ENCODE measurements at places on chromosomes 5 and 9.

DNA sequence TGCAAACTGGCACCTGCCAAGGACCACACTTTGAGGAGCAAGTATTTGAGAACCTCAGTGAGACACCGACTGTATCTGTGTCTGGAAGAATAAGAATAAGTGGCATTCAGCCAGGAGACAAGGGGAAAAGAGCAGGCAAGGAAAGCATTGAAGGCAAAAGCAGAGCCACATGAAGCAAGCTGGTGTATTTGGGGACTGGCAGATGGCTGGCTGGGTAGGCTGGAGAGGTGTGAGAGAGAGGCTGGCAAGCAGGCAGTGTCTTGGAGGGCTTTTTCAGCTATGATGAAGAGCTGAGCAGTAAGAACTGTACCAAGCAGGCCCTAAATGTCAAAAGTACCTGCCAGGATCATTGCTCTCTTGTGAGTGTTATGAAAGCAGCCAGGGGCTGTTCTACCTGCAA is 14.1 kb upstream of the C5orf58 start:
- no peak for DNase-seq

GRCh38 chr9:88537761-88538091 is 2.7 kb downstream of the NXNL2 start:
- DNase-seq, result peak; percentile 78

DNA sequence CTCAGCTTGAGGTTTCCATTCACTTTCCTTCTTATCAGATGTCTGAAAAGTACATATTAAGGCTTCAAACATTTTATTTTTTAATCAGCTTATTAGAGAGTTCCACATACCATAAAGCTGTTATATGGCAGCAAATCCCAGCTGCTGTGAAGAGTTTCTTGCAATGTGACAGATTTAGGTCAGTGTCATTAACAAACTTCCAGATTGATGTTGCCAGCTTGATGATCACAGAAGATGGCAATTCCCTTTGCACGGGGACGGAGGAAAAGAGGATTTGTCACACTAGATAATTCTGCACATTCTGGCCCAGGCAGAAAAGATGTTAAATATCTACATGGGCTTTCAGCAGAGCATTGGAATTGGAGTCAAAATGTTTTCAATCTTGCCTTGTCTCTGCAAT is 215.8 kb downstream of the BRINP1 start:
- no peak for DNase-seq

DNA sequence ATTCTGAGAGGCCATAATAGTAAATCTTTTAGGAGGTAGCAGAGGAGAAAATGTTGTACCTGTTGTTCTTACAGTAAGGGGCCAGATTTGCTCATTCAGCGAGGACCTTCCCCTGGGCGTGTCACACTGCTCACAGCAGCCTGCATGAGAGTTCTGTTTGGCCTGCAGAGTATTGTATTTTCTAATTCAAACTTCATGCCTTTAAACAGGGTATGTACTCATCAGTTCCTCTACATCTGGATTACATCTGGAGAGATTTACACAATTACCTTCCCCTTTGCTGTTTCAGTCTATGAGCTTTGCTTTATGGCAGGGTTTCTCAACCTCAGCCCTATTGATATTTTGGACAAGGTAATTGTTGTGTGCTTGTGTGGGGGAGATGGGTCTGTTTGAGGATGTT is 170.9 kb upstream of the STK32A start:
- DNase-seq, result no peak

DNA sequence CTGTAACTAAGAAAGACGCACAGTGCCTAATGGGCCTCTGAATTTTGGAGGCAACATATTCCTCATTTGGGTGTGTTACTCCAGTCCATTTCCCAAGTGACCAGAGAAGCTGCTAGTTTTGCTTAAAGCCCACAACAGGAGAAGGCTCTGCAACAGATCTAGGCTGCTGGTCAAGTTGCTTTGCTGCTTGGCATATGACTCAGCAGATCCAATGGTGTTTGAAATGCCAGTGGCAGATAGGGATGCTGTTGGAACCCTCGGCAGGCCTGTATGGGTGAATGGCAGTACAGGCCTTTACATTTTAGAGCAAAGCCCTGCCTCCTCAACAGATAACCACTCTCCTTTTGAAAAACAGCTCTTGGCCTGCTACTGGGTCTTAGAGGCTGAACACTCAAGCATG is 36.2 kb upstream of the ROR2 start:
- peak; percentile 13 for DNase-seq

DNA sequence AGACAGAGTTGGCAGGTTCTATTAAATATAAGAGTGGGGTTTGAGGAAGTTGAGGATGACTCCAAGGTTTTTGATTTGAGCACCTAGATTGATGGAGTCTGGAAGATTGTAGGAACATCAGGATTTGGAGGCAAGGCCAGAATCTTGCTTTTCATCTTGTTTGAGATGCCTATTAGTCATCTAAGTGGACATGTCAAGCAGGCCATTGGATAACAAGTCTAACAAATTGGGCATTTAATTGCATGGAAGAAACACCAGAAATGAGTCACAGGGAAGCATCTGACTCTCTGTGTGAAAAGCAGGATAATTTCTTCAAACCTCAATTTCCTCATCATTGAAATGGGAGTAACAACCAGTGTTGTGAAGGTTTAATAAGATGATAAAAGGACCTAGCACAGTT is 53.3 kb upstream of the ARL15 start:
- peak; percentile 43 for DNase-seq

- no peak for DNase-seq
Observed at GRCh38 chr9:86638109-86638508, 283.9 kb upstream of the TUT7 start.

DNA sequence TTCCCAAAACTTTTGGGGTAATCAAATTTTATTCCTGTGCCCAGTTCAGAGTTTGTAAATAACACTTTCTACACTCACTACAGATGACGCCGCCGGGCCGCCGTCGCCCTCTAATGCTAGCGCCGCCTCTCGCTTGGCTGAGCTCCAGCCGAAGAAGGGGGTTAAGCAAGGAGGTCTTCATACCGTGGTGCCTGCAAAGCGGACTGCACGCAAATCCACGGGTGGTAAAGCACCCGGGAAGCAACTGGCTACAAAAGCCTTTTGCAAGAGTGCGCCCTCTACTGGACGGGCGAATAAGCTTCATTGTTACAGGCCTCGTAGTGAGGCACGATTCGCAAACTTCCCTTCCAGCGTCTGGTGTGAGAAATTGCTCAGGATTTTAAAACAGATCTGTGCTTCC is 280.4 kb downstream of the MEF2C start:
- DNase-seq, result no peak

GRCh38 chr5:72630081-72630480 is 122.9 kb upstream of the ZNF366 start:
- DNase-seq, result no peak

GRCh38 chr9:137351781-137352501 is 49.9 kb upstream of the NRARP start:
- DNase-seq, result no peak

DNA sequence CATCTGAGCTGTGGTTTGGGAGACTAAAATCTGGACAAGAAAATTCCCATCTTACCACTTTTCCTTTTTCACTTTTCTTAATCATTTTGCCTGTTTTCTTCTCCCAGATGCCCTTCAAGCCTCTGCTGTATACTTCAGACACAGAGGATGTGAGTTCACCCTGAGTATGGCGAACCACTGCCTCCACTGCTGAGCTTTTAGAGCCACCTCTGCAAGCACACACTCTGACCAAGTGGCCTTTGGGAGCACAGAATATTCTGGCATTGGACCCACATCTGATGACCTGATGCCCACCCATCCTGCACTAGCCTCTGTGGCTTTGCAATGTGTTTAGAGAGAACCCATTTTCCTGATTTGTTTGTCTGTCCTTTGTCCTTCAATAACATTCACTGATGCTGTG is 32.5 kb downstream of the TERT start:
- DNase-seq, result no peak

DNA sequence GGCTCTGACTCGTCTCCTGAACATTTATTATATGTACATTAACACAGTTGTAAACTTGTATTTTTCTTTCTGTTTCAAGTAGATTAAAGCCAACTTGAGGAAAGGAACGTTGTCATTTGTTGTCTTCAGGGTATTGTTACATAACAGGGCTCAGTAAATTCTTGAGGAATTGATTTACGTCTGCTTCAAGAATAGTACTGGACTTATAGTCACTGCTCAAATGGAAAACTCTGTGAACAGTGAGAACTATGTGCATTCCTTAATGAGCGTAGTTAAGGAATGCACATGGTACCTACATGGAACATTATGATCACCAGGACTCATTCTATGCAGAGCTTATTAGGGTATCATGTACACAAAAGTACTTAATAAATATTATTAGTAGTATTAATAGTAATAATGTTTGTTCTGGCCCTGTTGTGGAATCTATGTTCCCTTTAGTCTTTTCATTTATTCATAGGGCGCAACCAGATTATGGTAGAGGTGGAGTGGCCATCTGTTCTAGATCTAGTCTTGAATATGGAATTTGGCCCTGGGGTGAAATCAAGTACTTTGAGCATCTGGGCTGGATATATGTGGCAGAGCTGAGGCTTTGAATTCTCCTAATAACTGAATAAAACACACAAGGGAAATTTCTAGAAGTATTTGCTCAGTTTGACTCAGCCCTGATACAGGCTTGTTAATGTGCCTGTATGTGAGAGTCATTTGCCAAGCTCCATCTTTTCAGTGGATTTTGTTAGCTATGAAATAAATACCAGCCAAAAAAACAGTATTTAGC is 108.6 kb upstream of the SH3GL2 start:
- no peak for DNase-seq

GRCh38 chr9:38747067-38747466 is 27.1 kb upstream of the FAM240B start:
- no peak for DNase-seq

DNA sequence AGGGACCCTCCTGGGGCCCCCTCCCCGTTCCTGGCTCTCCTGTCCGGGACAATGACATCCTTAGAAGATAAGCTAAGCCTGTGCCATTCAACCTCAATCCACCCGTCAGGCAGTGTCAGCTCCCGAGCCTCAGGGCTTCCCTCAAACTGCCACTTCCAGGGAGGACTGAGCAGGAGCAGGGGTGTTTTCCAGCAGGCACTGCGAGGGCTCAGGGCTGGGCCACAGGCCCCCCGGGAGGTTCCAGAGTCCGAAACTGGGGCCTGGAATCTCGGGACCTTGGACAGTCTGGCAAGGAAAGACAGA is 26.2 kb downstream of the LHX3 start:
- no peak for DNase-seq

GRCh38 chr5:133957080-133957479 is 11.3 kb downstream of the C5orf15 start:
- DNase-seq, result no peak

- no peak for DNase-seq
Observed at GRCh38 chr5:61653807-61654580, 321.9 kb downstream of the ZSWIM6 start.

DNA sequence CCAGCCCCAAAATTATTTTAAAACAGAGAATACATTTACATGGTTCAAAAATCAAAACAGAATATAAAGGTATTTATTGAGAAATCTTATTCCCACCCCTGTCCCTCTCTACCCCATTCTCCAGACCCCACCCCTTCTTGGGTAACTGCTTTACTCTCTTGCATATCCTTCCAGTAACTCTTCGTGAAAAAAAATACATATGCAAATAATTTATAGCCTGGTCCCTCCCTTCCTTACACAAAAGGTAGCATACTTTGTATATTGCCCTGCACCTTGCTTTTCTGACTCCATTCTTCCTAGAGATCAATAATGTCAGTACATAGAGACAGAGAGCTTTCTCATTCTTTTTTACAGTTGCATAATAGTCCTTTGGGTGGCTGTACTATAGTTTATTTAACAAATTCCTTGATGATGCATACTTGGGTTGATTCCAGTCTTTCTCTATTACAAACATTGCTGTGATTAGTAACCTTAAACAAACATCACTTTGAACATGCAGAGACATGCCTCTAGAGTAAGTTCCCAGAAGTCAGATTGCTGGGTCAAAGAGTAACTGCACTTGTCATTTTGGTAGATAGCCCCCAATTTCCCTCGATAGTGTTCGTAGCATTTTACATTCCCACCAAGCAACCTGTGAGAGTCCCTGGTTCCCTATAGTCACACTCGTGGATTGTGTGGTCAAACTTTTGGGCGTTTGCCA is 47.9 kb downstream of the STOM start:
- peak; percentile 87 for DNase-seq

DNA sequence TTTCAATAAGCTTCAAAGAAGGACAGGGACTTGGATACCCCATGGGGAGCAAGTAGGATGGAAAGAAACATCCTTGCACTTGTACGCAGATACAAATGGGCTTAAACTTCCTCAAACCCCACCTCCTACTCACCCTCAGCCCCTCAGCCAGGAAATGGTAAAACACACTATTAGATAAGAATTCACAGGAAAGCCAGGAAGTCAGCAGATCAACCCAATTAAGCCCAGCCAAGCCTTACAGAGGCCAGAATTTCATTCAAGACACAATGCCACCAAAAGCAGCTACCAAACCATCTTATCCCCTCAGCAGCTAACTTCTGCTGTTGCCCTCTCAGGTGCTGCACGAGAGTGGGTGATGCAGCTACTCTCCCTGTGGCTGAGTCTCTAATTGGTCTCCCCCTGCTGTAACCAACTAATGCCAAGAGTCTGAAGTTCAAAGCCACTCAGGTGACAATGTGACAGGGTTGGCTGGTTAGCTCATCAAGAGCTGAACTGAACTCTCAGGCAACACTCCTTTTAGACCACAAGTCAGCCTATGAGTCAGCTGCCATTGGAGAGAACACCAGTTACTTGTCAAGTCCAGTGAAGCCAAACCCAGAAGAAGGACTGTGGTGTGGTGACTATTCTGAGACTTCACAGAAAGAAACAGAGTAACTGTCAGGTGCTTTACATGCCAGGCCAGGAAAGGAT is 201.9 kb downstream of the ZNF608 start:
- no peak for DNase-seq

GRCh38 chr9:91415290-91415689 is 8.3 kb downstream of the NFIL3 start:
- no peak for DNase-seq

DNA sequence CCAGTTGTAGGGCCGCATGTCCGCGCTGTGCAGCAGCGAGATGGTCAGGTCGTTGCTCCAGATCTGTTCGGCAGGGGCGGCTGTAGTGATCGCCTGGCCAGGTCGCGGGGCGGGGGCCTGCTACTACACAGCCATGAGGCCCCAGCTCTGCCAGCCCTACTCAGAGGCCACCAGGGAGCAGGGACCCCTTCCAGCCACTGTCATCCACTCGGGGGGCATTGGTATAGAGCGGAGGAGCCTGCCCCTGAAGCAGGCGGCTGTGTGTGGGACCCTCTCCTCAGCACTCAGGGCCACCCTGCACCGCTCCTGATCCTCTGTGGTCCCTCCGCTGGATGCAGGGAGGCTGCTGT is 1.7 kb downstream of the FBXW5 start:
- no peak for DNase-seq

DNA sequence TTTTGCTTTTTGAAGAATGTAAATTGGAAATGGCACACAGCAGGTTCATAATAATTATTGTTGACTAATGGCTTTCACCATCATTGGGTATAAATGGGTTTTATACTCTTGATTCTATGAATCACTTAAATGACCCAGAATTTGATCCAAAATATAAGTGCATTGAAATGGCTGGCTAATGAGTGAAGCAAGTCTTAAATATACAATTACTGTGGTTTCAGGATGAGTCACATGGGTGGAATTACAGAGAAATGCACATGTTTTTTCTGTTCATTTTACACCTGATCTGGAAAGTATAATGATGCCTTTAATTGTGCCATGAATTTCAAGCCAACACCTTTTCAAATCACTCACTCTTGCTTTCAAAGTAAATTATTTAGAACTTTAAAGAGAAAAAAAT is 380.8 kb upstream of the CD180 start:
- DNase-seq, result peak; percentile 64

GRCh38 chr5:43174586-43174985 is 17.4 kb upstream of the NIM1K start:
- no peak for DNase-seq

GRCh38 chr5:29800752-29801151 is 1392.7 kb upstream of the CDH6 start:
- no peak for DNase-seq

GRCh38 chr5:116225281-116225922 is 140.6 kb downstream of the COMMD10 start:
- DNase-seq, result no peak

All from fibroblast of skin of abdomen (primary cell).